Activated CD4-positive, alpha-beta T cell treated with anti-CD3 and anti-CD28 coated beads, Interleukin-2, amount 10 ng/mL, durations not matched to agents 7 days and 5 days (primary cell): ENCODE measurements at places on chromosomes 5 and 9.

DNA sequence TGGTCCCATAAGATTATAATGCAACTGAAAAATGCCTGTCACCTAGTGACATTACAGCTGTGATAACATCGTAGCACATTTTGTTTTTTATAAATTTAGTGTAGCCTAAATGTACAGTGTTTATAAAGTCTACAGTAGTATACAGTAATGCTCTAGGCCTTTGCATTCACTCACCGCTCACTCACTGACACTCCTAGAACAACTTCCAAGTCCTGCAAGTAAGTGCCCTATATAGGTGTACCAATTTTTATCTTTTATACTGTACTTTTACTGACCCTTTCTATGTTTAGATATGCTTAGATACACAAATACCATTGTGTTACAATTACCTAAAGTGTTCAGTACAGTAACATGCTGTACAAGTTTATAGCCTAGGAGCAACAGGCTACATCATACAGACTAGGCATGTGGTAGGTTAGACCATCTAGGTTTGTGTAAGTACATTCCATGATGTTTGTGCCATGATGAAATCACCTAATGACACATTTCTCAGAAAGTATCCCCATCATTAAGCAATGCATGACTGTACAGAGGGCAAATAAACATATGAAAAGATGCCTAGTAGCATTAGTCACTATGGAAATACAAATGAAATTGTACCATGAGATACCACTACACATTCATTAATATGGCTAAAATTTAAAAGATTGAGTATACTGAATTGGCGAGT lies 127.6 kb downstream of the TRPM6 start:
- no peak for DNase-seq

GRCh38 chr5:143309661-143310431 lies 93.6 kb downstream of the NR3C1 start:
- no peak for DNase-seq

GRCh38 chr9:17166346-17166745 lies 31.5 kb downstream of the CNTLN start:
- DNase-seq: no peak

DNA sequence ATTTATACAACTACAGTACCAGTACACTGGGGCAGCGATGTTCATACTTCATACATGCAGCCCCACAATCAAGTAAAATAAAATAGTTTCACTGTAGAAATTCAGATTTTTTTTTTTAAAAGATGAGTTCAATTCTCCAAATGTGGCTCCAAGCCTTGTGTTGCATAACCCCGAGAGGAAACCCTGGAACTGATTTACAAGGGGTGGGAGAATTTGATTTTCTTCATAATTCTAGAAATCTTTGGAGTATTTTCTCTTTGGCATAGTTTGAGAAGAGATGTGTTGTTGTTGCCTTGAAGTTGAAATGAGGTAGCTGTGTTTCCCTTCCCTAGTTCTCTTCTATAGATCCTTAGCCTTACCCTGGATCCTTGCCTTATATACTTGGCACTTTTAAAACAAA lies 3.1 kb downstream of the RHOBTB3 start:
- no peak for DNase-seq

DNA sequence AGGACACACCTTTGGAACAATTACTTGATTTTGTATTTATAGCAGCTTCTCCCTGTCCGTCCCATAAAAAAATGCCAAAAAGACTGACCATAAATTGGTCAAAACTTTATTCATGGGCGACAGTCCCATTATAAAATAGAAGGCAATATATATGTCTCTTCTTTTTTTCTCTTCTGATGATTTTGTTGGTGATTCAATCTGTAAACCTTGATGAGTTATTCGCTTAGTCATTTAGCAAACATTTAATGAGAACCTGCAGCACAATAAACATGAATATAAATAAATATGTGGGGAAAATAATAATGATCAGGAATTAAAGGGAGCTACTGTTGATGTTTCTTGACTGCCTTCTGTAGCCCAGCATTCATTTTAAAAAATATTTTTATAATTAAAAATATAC lies 356.4 kb upstream of the ACTBL2 start:
- DNase-seq: no peak

DNA sequence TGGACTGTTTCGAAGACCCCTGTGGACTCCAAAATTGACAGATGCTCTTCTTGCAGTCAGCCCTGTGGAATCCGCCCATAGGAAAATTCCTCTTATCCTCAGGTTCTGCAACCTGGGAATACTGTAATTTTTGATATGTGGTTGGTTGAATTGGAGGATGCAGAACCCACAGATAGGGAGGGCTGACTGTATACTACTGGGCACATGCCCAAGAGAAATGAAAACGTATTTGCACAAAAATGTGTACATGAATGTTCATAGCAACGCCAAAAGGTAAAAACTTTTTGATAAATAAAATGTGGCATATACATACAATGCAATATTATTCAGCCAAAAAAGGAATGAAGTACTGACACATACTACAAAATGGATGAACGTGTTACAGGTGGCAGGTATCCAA lies 1.9 kb upstream of the SNAPC3 start:
- no peak for DNase-seq

DNA sequence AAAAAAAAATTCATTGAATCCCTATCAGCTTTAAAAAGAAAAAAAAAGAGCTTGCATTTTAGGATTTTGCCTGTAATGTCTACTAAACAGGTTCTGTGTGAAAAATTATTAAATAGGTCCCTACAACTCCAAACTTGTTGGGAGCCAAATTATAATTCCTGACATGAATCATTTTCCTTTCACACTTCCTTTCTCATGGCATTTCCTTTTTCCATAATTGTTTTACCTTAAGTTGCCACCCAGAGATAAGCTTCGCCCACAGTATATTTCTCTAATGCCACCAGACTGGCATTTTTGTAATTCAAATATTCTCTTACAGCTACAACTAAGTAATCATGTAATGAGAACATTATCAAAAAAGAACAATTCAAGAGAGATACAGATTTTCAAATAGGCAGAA lies 348.8 kb downstream of the EFNA5 start:
- no peak for DNase-seq

DNA sequence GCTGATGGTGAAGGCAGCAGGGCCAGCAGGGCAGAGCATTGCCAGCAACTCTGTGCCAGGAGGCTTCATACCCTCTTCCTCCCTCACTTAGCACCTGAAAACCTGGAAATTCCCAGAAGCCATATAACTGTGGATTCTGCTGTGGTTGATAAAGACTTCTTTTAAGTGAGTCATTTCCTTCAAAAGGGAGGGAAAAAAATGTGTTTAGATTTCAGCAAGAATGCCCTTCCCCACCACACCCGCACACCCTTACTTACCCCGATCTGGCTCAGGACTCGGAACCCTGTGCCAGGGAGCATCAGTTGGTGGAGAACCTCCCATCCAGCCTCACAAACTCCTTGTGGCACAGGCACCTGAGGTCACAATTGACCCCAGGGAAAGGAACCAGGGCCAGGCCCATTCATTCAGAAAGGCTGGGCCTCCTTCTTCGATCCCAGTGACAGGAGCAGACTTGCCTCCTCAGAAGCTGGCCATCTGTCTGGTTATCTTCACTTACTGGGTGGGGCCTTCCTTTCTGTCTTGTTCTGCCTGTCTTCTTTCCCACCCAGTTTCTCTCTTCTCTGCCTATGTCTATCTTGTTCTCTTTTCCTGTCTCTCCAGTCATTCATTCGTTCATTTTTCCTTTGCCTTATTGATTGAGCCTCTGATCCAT lies 62.6 kb downstream of the PLAC8L1 start:
- no peak for DNase-seq

GRCh38 chr9:71608021-71608420 lies 160.3 kb downstream of the CEMIP2 start:
- DNase-seq: no peak

GRCh38 chr9:26650325-26650724 lies 242.3 kb downstream of the CAAP1 start:
- no peak for DNase-seq

DNA sequence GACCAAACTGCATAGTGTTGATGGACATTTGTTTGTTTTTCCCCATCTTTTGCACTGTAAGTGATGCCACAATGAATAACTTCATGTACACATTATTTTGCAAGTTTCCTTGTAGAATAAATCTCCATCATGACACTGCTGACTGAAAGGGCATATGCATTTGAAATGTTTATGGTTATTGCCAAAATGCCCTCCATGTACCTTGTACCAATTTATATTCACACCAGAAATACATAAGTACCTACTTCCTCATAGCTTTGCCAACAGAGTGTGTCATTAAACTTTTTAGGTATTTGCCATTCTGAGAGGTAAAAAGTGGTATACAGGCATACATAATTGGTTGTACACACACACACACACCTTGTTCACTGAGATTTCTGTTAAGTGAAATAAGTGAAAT lies 361.0 kb upstream of the PCSK5 start:
- no peak for DNase-seq

GRCh38 chr9:122087406-122088200 lies 5.5 kb downstream of the TTLL11 start:
- DNase-seq: no peak

- DNase-seq: no peak
Measured at GRCh38 chr9:7376213-7376612, 423.4 kb downstream of the DMAC1 start.

GRCh38 chr9:137490532-137491186 lies 31.5 kb upstream of the NSMF start:
- no peak for DNase-seq

GRCh38 chr9:134939836-134940235 lies 22.1 kb upstream of the FCN1 start:
- DNase-seq: no peak

- DNase-seq: no peak
Measured at GRCh38 chr5:89932771-89933181, 476.8 kb downstream of the CETN3 start.

DNA sequence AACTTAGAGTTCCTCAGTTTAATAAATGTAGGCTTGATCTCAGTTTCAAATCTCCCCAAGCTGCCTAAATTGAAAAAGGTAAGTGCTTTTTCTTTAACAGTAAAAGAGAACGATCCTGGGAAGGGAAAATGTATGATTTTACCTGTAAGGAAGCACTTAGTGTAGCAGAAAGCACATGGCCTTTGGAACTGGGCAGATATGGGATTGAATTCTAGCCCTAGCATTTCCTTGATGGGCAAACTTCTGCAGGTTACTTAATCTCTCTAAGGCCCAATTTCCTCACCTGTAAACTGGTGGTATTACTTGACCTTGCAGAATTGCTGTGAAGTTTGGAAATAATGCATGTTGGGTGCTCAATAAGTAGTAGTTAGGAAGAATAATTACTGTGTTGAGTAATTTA lies 11.6 kb downstream of the ANP32B start:
- no peak for DNase-seq

- no peak for DNase-seq
Measured at GRCh38 chr5:151218177-151218576, 5.7 kb downstream of the CCDC69 start.

- no peak for DNase-seq
Measured at GRCh38 chr5:38607396-38607795, 51.0 kb upstream of the LIFR start.

DNA sequence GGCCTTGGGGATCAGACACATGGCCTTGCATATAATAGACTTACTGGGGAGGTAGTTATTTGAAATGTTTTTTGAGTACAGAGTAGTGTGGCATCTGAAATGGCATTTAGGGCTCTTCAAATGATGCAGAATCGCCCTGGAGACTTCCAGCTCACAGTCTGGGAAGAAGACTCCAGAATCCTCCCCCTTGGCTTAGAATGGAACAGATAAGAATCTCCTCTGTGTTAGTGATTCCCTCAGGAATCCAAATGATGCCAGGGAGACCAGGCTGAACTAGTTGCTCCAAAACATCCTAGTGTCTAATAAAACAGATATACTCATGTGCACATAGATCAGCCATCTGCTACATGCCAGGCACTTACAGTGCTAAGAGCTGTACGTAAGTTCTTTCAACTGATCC lies 38.6 kb upstream of the SMC5 start:
- DNase-seq: no peak

DNA sequence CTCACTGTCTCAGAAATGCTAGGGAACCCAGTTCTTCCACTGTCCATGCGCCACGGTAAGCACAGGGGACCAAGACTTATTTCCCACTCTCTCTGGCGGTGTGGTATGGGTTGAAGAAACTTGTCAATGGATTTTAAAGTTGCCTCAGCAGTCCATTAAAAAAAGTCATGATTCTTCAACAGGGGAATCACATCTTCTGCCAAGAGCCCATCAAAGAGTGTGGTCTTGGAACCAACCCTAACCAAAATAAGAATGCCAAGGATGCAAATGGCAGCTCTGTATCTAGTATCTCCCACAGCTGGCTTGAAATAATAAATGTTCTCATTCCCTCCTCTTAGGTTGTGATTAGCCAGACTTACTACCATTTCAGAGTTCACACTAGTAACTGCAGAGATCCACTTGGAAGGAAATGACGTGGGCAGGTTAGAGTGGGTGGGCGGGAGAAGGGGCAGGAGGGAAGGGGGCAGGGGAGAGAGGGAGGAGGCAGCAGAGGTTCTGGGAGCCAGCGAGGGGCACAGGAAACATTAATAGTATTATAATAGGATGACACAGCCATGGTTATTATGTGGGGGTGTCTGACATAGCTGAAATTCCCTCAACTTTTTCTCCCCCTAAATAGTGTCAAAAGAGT lies 17.6 kb downstream of the PTCH1 start:
- no peak for DNase-seq

- DNase-seq: no peak
Measured at GRCh38 chr5:119083679-119084078, 12.8 kb downstream of the DMXL1 start.

DNA sequence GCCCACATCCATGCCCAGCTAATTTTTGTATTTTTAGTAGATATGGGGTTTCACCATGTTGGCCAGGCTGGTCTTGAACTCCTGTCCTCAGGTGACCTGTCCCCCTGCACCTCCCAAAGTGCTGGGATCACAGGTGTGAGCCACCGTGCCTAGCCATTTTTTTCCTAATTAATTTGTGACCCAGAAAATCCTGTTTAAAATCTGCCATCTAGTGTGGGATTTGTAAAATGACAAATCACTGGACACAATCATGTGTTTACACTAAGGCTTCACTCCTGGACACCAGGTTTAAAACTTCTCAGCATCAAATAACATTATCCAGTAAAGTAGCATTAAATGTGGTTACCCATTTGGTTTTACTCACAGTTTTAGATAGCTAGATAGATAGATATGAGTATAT lies 18.6 kb upstream of the KDM4C start:
- DNase-seq: no peak

- no peak for DNase-seq
Measured at GRCh38 chr5:73296772-73297171, 123.8 kb downstream of the TMEM174 start.

GRCh38 chr9:116471093-116471906 lies 215.8 kb upstream of the TRIM32 start:
- no peak for DNase-seq

DNA sequence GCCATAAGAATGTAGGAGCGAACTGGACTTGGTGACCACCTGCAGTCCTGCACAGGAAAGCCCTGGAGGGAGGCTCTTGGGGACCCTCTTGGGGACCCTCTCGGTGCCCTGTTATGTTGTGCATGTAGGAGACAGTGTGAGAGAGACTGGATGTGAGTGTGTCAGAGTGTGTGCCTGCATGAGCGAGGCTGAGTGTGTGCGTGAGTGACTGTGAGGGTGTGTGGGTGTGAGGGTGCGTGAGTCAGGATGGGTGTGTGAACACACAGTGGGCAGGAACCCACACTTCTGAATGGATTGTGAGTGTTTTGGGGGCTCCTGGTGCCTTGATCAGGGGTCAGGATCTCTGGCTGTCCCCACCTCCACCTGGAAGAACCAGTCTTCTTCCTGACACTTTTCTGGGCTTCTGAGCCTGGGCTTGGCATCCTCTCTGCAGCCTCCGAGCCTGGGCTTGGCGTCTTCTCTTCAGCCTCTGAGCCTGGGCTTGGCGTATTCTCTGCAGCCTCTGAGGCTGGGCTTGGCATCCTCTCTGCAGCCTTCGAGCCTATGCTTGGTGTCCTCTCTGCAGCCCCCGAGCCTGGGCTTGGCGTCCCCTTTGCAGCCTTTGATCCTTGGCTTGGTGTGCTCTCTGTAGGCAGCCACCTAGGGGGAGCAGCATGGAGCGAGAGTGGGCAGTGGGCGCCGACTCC lies 25.6 kb upstream of the ANKRD33B start:
- no peak for DNase-seq
